ENCODE measurements at places on chromosomes 7 and 10.

- no peak for DNase-seq
These were observed 70.1 kb upstream of the CAMK1D start for GRCh38 chr10:12279281-12279680.

- DNase-seq = no peak
These were observed 58.4 kb downstream of the MAPK8 start for GRCh38 chr10:48364659-48365405.

- DNase-seq = no peak
These were observed 41.3 kb downstream of the AMZ1 start for GRCh38 chr7:2729031-2729892.

GRCh38 chr7:118502235-118502634 is 277.7 kb downstream of the ANKRD7 start:
- DNase-seq = no peak

GRCh38 chr7:24668927-24669635 is 88.2 kb downstream of the GSDME start:
- no peak for DNase-seq

- no peak for DNase-seq
These were observed 3.7 kb upstream of the CDHR1 start for GRCh38 chr10:84190621-84191020.
